Upper lobe of left lung (tissue), 6 donors: ENCODE measurements at places on chromosomes 2 and 18. TPM values are rescaled to one million over a fixed set of nuclear protein-coding genes. Genes with fewer than 3 reads are reported as not detected.

Gene CHN1
- total RNA-seq: 9.4 TPM

Gene HOXD12
- total RNA-seq: not detected

DNA sequence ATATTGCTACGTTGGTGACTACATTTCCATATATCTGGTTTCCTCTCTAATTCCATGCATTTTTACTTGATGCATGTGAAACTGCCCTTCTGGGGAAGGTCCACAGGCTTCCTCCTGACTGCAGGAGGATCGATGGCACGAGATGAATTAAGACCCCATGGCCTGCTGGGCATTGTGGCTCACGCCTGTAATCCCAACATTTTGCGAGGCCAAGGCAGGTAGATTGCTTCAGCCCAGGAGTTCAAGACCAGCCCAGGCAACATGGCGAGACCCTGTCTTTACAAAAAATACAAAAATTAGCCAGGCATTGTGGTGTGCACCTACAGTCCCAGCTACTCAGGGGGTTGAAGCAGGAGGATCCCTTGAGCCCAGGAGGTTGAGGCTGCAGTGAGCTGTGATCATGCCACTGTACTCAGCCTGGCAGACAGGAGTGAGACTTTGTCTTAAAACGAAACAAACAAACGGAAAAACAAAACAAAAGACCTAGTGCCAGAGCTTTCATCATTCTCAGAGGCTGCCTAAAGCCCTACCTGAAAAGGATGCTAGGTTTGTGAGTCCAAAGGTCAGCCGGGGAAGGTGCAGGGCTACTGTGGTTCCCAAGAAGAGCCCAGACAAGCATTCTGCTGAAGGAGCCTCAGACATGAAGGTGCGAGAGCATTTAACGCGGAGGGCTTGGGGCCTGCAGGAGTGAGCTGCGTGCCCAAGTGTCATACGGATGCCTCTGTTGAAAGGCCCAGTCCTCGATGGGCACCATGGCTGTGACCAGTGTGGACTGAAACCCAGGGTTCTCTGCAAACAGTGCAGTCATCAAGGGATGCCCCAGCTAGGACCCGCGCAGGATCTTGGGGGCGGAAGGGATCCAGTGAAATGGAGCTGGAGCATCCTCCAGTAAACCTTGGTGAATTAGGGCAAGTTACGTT, 21.6 kb downstream of the GPR55 start:
- DNase-seq: no peak
- H3K4me3 ChIP-seq: no peak overlapping the region
- H3K27me3 ChIP-seq: no peaks in the 10 kb centered on the region

DNA sequence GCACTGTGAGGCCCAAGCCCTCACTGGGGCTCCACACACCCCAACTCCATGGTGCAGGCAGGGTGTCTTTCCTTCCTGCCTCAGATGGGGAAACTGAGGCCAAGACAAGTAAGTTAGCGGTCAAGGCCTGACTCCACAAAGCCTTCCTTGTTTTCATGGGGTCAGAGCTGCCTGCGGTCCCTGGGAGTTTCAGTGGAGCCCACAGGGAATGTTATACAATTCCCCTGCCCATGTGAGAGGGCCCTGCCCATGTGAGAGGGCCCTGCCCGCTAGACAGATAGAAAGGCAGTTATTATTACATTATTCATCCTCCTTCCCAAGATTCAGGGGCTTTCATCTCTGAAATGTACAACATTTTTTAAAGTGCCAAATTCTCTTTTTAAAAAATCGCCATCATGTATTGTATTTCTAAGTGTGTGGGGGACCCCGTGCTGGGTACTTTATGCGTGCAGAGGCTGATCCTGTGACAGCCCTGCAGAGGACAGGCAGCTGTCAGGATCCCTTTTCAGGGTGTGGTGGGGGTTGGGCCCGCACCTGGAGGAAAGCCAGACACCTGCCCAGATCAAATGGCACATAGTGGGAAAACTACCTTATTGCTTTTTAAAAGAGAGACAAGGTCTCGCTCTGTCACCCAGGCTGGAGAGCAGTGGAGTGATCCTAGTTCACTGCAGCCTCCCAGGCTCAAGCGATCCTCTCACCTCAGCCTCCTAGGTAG, 23.4 kb downstream of the FBLN7 start:
- H3K4me3 ChIP-seq: no peak overlapping the region
- no peak for DNase-seq
- H3K27ac ChIP-seq: no peak overlapping the region

GRCh38 chr2:200130762-200131166, 175.4 kb downstream of the MAIP1 start:
- peak; percentile 5 for DNase-seq
- no peaks in the 10 kb centered on the region for H3K4me1 ChIP-seq
- no peaks in the 10 kb centered on the region for H3K27me3 ChIP-seq
- H3K4me3 ChIP-seq: no peak overlapping the region
- H3K36me3 ChIP-seq: no peaks in the 10 kb centered on the region

DNA sequence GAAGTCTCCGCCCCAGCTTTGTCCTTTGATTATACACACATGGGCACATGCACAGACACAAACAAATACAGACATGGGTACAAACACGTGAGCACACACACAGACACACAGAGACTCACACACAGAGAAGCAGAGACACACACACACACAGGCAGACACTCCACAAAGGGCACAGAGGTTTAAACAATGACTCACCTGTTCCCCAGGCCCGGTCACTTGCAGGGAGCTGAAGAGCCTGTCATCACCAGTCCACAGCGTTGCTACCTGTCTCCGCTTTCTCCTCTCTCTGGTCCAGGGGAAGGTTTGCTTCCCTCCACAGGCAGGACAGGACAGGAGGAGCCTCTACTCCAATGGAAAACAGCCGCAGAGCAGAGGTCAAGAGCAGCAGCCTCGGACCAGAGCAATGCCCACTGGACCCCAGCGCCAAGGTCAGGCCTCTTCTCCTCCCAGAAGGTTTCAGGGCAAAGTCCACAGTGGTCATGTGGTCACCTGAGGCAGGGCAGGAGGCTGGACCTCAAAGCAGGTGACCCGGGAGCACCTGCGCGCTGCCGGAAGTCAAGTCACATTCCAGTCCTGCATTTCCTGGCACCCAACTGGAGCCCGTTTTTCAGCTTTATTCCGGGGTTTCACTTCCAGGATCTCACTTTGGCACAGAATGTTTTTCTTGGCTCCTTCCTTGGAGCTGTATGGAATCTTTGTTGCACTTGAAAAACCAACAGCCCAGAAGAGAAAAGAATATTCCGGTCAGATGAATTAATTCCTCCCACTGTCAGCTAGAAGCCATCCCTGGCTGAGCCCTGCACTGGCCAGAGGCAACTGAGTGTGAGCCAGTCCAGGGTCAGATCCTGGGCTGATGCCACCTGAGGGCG, at the start of gene RAB17:
Gene RAB17, minus strand, starts transcription at position 463 of the 869 bp plus-strand sequence. CDS start 4,580 bp downstream, outside the sequence.
- H3K27ac ChIP-seq: peak within 1 kb of the TSS; percentile 64
- peaks cover 12% of the 10 kb centered on the region for H3K4me1 ChIP-seq
- DNase-seq: peak; percentile 56
- no peaks in the 10 kb centered on the region for H3K36me3 ChIP-seq
- H3K4me3 ChIP-seq: peak within 1 kb of the TSS; percentile 47
